ENCODE measurements at places on chromosomes 2 and 18.

- no peak for DNase-seq
Measured at GRCh38 chr2:209476367-209477208, 52.7 kb downstream of the MAP2 start.

- no peak for DNase-seq
Measured at GRCh38 chr2:42959234-42960001, 167.0 kb upstream of the HAAO start.

- peak; percentile 77 for DNase-seq
Measured at GRCh38 chr2:67846370-67847070, 216.3 kb downstream of the C1D start.

DNA sequence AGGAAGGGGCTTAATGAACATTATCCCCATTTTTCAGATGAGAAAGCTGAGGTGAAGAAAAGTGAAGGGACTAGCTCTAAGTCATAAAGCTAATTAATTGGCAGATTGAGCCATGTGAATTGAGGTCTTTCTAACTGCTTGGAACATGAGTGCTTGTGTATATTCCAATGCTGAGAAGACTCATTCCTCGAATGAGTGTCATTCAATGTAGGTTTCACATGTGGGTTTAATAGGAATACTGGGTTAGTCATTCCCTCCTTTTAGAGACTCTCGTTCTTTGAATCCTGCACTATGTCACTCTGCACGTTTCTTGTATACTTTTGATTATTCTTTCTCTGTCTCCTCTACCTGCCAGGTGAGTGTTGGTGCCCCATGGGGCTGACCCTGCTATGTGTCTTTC, 218.2 kb downstream of the HRH4 start:
- DNase-seq: no peak

- DNase-seq: no peak
Measured at GRCh38 chr2:17962876-17963275, 84.4 kb downstream of the KCNS3 start.

DNA sequence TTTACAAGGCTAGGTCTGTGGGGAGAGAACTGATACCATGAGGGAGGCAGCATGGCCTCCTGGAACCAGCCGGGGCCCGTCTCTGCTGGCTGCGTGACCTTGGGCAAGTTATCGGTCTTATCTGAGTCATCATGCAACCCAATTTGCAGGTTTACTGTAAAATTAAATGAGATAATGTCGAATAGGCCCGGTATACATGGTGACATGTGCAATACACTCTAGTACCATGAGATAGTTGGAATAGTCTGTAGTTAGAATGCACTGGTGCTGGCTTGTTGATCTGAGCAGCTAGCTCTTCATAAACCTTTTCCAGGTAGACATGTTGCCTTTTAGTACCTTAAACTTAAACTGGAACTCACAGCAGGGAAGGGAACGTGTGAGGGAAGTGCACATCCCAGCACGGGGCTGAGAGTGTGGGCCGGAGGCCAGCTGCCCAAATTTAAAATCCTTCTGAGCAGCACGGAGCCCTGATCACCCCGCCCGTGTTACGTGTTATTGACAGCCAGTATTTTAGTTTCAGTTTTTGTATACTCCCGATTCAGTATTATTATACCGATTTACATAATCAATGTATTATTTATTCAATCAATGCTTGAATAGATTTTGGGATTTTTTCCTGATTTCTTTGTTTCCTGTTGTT, 72.4 kb upstream of the HS6ST1 start:
- DNase-seq: no peak

All from NAMALWA (cell line).